ENCODE measurements at places on chromosomes 3 and 15. TPM values are rescaled to one million over a fixed set of nuclear protein-coding genes. Genes with fewer than 3 reads are reported as not detected.

- peaks cover 3% of the 10 kb centered on the region for H3K4me1 ChIP-seq
- no peak overlapping the region for H3K27ac ChIP-seq
- no peaks in the 10 kb centered on the region for H3K36me3 ChIP-seq
- H3K27me3 ChIP-seq: peaks cover 3% of the 10 kb centered on the region
- no peak overlapping the region for H3K4me3 ChIP-seq
These were observed 77.9 kb upstream of the CCNL1 start for GRCh38 chr3:157237886-157238285.

- H3K27ac ChIP-seq: no peak overlapping the region
- H3K27me3 ChIP-seq: no peaks in the 10 kb centered on the region
- H3K4me3 ChIP-seq: no peak overlapping the region
- peaks cover 19% of the 10 kb centered on the region for H3K4me1 ChIP-seq
- no peak for DNase-seq
These were observed 15.0 kb downstream of the FRMD4B start for GRCh38 chr3:69370901-69371301.

GRCh38 chr15:80890341-80891005 lies 99.1 kb downstream of the MESD start:
- H3K4me1 ChIP-seq: peaks cover 5% of the 10 kb centered on the region
- DNase-seq: no peak
- no peaks in the 10 kb centered on the region for H3K27me3 ChIP-seq
- no peak overlapping the region for H3K27ac ChIP-seq

The GPR62 gene
- not detected for total RNA-seq

GRCh38 chr15:57418635-57419034 lies 42.3 kb downstream of the CGNL1 start:
- H3K27me3 ChIP-seq: peaks cover 3% of the 10 kb centered on the region
- H3K36me3 ChIP-seq: no peaks in the 10 kb centered on the region
- H3K4me1 ChIP-seq: no peaks in the 10 kb centered on the region

The RASGRF1 gene
- not detected for total RNA-seq

DNA sequence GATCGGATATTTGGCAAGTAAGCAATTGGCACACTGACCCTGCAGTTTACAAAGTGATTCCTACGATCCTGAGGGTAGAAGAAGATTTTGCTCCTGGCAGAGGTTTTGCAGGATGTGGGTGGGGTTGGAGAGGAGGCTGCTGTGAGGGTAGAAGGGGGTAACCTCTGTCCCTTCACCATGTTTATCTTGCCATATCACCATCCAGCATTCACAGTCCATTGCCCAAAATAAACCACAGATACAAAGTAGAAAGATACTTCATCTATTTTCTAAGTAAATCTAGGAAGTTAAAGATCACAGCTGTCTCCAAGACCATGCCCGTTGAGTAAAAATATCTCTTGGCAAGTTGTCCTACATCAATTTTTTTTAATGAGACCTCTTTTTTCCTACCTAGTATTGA lies 51.6 kb downstream of the LIPC start:
- no peak for DNase-seq
- peaks cover 46% of the 10 kb centered on the region for H3K4me1 ChIP-seq
- no peak overlapping the region for H3K4me3 ChIP-seq
- H3K27ac ChIP-seq: peak overlapping the region; percentile 95
- no peaks in the 10 kb centered on the region for H3K27me3 ChIP-seq
- H3K36me3 ChIP-seq: peaks cover 25% of the 10 kb centered on the region

- H3K36me3 ChIP-seq: no peaks in the 10 kb centered on the region
- H3K27ac ChIP-seq: no peak overlapping the region
- H3K4me3 ChIP-seq: no peak overlapping the region
- DNase-seq: no peak
- H3K27me3 ChIP-seq: peaks cover 73% of the 10 kb centered on the region
- peaks cover 2% of the 10 kb centered on the region for H3K4me1 ChIP-seq
These were observed 89.0 kb downstream of the BDH1 start for GRCh38 chr3:197466586-197467399.

DNA sequence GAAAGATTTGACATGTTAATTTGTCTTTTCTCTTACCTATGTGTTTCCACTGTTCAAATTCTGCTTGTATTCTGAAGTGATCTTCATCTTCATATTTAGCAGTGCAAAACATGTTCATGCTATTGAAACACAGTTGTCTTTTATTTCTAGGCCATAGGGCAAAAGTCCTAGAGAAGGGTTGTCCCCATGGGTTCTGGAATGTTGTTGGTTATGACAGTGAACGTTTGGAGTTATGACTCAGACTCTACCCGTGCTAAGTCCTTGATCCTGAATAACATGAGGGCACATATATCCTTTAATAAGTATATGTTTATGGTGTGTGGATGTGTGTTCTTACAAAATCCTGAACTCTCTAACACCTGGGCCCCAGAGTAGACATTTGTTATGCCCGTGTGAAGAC lies 23.0 kb upstream of the ARPP21 start:
- no peak for DNase-seq
- no peak overlapping the region for H3K27ac ChIP-seq
- no peaks in the 10 kb centered on the region for H3K27me3 ChIP-seq
- H3K4me3 ChIP-seq: no peak overlapping the region
- H3K4me1 ChIP-seq: no peaks in the 10 kb centered on the region

The ALG1L2 gene
- not detected for total RNA-seq

- DNase-seq: no peak
- no peaks in the 10 kb centered on the region for H3K4me1 ChIP-seq
- no peaks in the 10 kb centered on the region for H3K27me3 ChIP-seq
- no peak overlapping the region for H3K4me3 ChIP-seq
These were observed 241.6 kb upstream of the CNTN6 start for GRCh38 chr3:851098-851790.

GRCh38 chr3:16337856-16338540 lies 73.0 kb downstream of the OXNAD1 start:
- peaks cover 40% of the 10 kb centered on the region for H3K36me3 ChIP-seq
- peaks cover 38% of the 10 kb centered on the region for H3K4me1 ChIP-seq
- H3K27me3 ChIP-seq: no peaks in the 10 kb centered on the region
- H3K4me3 ChIP-seq: peak overlapping the region; percentile 4
- peak overlapping the region; percentile 67 for H3K27ac ChIP-seq
- peak; percentile 76 for DNase-seq

- no peak overlapping the region for H3K27ac ChIP-seq
- H3K4me3 ChIP-seq: no peak overlapping the region
- no peaks in the 10 kb centered on the region for H3K36me3 ChIP-seq
- no peak for DNase-seq
- peaks cover 7% of the 10 kb centered on the region for H3K27me3 ChIP-seq
These were observed 177.3 kb upstream of the RGMA start for GRCh38 chr15:93266291-93266690.

DNA sequence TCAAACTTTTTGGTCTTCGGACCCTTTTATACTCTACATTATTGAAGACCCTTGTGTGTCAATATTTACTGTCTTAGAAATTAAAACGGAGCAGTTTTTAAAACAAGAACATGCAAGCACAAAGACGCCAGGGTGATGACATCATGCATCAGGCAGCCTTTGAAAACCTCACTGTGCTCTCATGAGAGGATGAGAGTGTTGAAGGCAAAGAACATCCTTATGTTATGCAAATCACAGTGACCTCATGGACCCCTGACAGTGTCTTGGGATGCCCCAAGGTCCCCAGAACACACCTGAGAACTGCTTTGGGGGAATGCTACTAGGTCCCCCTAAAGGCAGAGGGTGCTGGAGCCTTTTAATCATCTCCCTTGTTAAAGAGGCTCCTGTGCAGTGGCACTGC lies 51.6 kb downstream of the CHDH start:
- no peak overlapping the region for H3K27ac ChIP-seq
- peaks cover 48% of the 10 kb centered on the region for H3K27me3 ChIP-seq
- H3K4me3 ChIP-seq: no peak overlapping the region
- H3K36me3 ChIP-seq: no peaks in the 10 kb centered on the region

GRCh38 chr3:113304102-113304501 lies 92.7 kb downstream of the BOC start:
- DNase-seq: no peak
- no peaks in the 10 kb centered on the region for H3K4me1 ChIP-seq
- H3K36me3 ChIP-seq: no peaks in the 10 kb centered on the region
- no peaks in the 10 kb centered on the region for H3K27me3 ChIP-seq

- no peak overlapping the region for H3K27ac ChIP-seq
- DNase-seq: no peak
- H3K4me1 ChIP-seq: no peaks in the 10 kb centered on the region
- H3K4me3 ChIP-seq: no peak overlapping the region
- no peaks in the 10 kb centered on the region for H3K36me3 ChIP-seq
- no peaks in the 10 kb centered on the region for H3K27me3 ChIP-seq
These were observed 678.4 kb downstream of the ROBO2 start for GRCh38 chr3:77718311-77718710.

DNA sequence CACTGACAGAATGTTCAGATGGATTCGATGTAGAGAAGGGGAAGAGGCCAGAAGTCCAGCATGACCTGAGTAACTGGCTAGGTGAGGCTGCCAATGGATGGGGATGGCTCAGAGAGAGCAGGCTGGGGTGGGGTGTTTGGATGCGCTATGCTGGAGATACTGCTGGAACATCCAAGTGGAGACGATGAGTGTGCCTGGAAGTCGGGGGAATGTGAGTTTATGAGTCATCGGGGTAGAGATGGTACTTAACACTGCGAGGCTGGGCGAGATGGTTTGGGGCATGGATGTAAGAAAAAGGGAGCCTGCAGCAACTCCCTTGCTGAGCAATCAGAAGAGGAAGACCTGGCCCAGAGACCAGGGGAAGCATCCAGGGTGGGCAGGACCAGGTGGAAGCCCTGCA lies 180.7 kb downstream of the SLCO3A1 start:
- peaks cover 6% of the 10 kb centered on the region for H3K4me1 ChIP-seq
- no peak overlapping the region for H3K27ac ChIP-seq
- no peak for DNase-seq
- no peak overlapping the region for H3K4me3 ChIP-seq
- no peaks in the 10 kb centered on the region for H3K27me3 ChIP-seq

The BHLHE40 gene
- total RNA-seq: 316 TPM

The ACSBG1 gene
- total RNA-seq: not detected

- H3K4me3 ChIP-seq: no peak overlapping the region
- no peak for DNase-seq
- peaks cover 2% of the 10 kb centered on the region for H3K27me3 ChIP-seq
- no peaks in the 10 kb centered on the region for H3K36me3 ChIP-seq
These were observed 28.6 kb downstream of the NEK10 start for GRCh38 chr3:27340534-27340933.

The PLSCR5 gene
- total RNA-seq: not detected

The GOLGA8O gene
- 5.7 TPM for total RNA-seq

GRCh38 chr3:127411083-127411727 lies 123.4 kb upstream of the PRR20G start:
- H3K27me3 ChIP-seq: peaks cover 12% of the 10 kb centered on the region
- H3K4me1 ChIP-seq: no peaks in the 10 kb centered on the region
- no peak for DNase-seq
- no peak overlapping the region for H3K4me3 ChIP-seq
- no peak overlapping the region for H3K27ac ChIP-seq
- no peaks in the 10 kb centered on the region for H3K36me3 ChIP-seq

The PDCD10 gene
- 68.3 TPM for total RNA-seq

GRCh38 chr3:8529738-8530525 lies 28.3 kb downstream of the LMCD1 start:
- DNase-seq: no peak
- H3K27ac ChIP-seq: no peak overlapping the region
- peaks cover 1% of the 10 kb centered on the region for H3K27me3 ChIP-seq
- peaks cover 6% of the 10 kb centered on the region for H3K4me1 ChIP-seq
- no peak overlapping the region for H3K4me3 ChIP-seq

DNA sequence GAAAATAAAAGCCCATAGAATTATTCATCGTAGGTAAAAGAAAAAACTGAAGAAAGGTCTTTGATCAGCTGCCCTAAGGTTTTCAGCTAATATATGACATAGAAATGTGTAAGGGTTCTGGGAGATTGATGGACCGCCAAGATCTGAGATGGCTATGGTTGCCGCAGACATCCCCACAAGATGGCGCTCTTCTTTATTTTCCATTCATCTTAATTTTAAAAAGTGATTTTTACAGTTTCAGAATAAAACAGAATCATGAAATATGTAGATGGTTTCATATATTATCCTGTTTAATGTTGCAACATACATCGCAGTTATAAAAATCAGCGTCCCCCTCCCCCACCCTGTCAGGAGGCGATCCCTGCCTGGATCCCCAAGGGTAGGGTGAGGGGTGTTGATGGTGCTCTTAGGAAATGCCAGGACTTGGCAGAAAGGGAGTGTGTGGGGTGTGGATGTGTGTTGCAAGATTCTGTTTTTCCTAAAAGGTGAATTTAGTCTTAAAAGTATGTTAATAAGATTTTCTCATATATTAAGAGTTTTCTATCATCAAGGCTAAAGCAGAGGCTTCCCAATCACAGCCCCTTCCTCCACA lies 68.8 kb downstream of the ANXA2 start:
- no peaks in the 10 kb centered on the region for H3K36me3 ChIP-seq
- peak; percentile 32 for DNase-seq

- no peak for DNase-seq
- peaks cover 27% of the 10 kb centered on the region for H3K27me3 ChIP-seq
- no peaks in the 10 kb centered on the region for H3K36me3 ChIP-seq
- no peak overlapping the region for H3K4me3 ChIP-seq
These were observed 174.1 kb upstream of the SLCO3A1 start for GRCh38 chr15:91679447-91679846.

DNA sequence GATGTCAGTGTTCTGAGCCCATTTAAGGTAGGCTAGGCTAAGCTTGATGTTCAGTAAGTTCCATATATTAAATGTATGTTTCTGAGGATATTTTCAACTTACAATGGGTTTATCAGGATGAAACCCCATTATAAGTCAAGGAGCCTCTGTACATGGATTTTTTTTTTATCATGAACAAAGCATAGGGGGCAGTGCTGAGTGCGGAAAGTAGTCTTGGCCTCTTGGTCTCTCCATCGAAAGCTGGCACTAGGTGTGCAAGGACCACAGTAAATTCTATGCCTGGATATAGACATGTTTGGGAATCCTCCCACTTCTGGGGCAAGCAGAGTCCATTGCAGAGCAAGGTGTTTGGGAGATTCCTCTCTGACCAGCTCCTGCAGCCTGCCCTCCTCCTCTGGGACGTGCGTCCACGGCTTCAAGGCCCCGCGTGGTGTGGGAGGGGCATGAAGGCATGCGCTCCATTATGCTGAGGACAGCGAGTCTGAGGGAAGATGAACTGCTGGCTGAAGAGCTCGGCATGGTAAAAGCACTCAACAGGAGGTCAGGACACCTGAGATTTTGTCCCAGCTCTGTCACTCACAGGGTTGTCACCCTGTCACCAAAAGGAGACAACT lies 122.9 kb upstream of the LIPC start:
- H3K27ac ChIP-seq: no peak overlapping the region
- no peaks in the 10 kb centered on the region for H3K36me3 ChIP-seq
- H3K4me1 ChIP-seq: peaks cover 12% of the 10 kb centered on the region
- no peak for DNase-seq

GRCh38 chr15:83219026-83219425 lies 11.4 kb upstream of the HDGFL3 start:
- peaks cover 14% of the 10 kb centered on the region for H3K4me1 ChIP-seq
- H3K36me3 ChIP-seq: no peaks in the 10 kb centered on the region
- no peak for DNase-seq
- no peak overlapping the region for H3K27ac ChIP-seq
- peaks cover 27% of the 10 kb centered on the region for H3K27me3 ChIP-seq
- no peak overlapping the region for H3K4me3 ChIP-seq

The GRM2 gene
- 1.7 TPM for total RNA-seq

The PCSK6 gene
- total RNA-seq: 0.53 TPM
